ENCODE measurements at places on chromosomes 1 and 21. TPM values are rescaled to one million over a fixed set of nuclear protein-coding genes. Genes with fewer than 3 reads are reported as not detected.
A peak's percentile ranks its signal among the peaks of the same experiment; 100 is the strongest.

Gene S100A1
- total RNA-seq: not detected

DNA sequence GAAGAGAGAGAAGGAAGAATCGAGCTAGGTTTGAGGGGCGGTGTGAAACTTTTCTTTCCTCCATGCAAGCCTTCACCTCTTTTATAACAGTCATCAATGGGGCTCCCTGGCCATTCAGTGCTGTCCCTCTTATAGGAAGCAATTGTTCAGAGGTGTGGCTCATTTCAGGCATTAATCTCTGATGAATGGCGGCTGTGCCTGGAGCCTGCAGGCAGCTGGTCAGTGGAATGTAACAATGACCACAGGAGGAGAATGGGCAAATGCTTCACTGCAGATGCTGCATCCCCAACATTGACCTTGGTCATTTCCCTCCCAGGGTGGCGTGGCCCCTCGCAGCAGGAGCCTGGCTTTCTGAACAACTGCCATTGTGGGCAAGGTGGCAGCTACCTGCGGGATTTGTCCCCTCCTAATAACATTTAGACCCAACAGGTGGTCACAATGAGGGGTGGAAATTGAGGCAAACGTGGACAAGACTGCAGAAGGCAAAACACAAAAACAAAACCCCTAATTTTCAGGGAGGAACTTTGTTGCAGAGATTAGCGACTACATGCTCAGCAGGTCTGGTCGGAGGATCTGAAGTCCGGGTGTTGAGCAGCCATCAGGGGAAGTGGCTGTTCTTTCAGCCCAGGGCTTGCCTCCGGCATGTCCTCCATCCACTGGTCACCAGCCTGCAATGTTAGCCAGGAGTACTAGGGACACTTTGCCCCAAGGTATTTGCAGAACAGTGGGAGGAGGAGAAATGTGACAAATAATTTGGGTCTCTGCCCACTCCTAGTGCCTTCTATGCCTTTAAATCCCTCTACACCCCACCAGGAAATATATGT is 97.3 kb upstream of the PAXBP1 start:
- DNase-seq: no peak

DNA sequence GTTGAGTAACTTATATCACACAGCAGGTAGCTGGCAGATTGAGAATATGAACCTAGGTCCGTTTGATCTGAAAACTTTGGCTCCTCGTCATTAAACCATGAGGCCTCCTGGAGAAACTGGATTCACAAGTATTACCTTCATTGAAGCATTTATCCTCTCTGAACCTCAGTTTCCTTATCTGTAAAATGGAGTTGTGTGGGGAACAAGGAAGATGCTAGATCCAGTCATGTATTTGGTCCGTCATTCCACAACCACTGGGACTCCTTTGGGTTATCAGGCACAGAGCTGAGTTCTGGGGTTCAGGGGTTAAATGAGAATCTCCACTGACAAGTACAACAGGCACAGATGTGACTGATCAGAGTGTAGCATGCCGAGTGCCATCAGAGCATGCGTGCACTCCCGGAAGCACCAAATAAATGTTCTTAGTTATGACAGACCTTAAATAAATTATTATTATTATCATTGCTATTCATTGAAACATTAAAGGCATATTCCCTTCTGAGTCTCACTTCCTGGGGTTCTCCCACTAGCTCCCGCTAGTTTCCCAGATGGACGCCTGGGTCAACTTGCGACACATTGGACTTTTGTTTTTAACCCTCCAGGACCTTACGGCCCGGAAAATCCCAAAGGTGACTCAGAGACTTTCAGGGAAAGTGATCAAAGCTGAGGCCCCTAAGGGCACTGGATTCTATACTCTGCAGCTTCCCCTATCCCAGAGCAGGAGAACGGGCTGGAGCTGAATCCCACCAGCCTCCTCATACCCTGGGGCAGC is 130.6 kb downstream of the PLPP3 start:
- DNase-seq: no peak

Gene HSPA6
- 0.98 TPM for total RNA-seq

DNA sequence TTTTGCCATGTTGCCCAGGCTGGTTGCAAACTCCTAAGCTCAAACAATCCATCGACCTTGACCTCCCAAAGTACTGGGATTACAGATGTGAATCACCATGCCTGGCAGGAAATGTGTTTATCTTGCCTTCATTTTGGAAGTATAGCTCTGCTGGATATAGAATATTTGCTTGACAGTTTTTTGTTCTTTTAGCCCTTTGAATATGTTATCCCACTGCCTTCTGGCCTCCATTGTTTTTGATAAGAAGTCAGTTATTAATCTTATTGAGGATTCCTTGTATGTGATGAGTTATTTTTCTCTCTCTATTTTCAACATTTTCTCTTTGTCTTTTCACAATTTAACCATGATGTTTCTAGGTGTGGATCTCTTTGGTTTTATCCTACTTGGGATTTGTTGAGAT is 112.9 kb upstream of the RAB3GAP2 start:
- DNase-seq: no peak

DNA sequence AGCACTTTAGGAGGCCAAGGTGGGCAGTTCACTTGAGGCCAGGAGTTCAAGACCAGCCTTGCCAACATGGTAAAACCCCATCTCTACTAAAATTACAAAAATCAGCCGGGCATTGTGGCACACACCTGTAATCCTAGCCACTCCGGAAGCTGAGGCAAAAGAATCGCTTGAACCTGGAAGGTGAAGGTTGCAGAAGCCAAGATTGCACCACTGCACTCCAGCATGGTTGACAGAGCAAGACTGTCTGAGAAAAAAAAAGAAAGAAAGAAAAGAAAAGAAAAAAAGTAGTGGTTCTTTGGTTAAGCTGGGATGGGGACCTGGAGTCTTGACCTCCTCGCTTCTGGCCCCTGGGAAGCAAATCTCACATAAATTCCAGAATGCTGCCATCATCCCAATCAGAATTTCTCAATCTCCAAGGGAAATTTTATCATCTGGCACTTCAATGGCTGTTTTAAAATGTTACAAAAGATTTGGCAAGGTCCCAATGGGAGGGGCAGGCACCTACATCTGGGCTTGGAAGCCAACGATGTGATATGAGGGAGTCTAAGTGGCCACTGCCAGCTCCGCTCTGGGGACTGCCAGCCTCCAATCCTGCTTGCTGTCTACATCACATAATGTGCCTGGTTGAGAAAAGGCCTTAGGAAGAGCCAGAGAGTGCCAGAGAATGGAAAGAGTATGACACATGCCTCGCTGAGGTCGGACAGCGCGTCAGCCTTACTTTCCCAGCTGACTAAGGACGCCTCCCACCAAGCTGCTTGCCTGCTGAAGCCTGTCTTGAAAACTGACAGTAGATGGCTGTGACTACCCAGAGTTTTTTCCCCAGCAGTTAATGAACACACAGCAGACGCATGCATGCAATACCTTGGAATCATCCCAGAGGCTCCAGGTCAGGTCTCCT is 42.1 kb upstream of the SRP9 start:
- DNase-seq: peak; percentile 96

Gene WNT9A
- 2.9 TPM for total RNA-seq

Gene C1orf87
- not detected for total RNA-seq

Gene PRAMEF6
- not detected for total RNA-seq

Gene NES
- total RNA-seq: 16.0 TPM

DNA sequence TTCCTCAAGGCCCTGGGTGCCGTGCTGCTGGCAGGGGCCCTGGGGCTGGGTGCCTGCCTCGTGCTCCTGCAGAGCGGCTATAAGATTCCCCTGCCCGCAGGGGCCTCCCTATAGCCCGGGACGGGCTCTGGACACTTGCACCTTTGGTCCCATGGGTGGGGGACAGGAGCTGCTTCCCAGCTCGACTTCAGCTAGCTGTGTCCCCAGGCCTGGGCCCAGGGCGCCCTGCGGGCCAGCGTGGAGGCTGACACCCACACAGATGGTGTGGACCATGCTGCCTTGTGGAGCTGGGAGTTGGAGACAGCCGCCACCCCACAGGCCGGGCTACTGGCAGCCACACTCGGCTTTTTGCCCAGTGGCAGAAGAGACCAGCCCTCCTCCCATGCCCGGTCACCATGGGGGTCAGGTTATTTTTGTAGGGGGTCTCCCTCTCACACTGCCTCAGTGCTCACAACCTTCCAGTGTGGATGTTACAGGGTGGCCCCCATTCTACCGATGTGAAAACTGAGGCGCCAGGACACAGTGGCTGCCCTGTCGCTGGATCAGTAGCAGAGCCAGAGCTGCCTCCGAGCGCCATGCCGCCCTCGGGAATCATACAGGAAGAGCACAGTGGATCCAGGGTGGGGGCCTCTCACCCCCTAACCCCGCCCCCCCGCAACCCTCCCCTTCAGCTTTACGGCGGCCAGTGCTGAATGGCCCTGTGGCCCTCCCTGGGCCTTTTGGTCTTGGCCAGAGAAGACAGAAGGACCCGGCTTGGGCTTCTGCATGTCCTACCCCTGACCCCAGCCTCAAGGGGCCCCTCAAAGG is 57.8 kb downstream of the DISP3 start:
- no peak for DNase-seq

DNA sequence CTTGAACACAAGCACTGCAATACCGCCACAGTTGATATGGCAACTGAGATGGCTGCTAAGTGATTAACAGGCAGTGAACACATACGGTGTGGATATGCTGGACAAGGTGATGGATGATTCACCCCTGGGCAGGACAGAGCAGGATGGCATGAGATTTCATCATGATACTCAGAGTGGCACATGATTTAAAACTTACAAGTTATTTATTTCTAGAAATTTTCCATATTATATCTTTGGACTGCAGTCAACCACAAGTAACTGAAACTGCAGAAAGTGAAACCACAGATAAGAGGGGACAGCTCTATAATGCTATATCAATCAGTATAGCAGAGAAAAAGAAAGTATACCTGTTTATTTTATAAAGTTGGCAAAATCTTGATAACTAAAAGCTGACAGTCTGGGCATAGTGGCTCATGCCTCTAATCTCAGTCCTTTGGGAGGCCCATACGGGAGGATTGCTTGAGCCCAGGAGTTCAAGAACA is 47.9 kb downstream of the PHACTR4 start:
- no peak for DNase-seq

Gene TRIM58
- 4.7 TPM for total RNA-seq

Gene TAL1
- 7.1 TPM for total RNA-seq

Gene PROX1
- total RNA-seq: 4.7 TPM

Gene GREM2
- 1.2 TPM for total RNA-seq

DNA sequence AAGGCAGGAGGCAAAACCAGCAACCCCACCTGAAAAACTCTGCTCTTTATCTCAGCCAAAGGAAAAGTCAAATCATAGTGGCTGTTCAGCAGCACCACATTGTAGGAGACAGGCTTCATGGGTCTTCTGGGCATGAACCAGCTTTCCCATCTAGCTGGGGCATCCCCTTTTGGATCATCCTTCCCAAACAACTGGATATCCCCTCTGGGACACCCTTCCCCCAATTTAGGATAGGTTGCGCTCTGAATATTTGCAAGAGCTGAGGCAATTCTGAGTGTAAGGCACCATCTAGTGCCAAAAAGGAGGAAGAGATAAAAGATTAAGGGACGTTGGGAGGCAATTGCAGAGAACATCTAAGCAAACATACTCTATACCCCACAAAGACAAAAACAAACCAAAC is 295.8 kb downstream of the MATN1 start:
- no peak for DNase-seq

DNA sequence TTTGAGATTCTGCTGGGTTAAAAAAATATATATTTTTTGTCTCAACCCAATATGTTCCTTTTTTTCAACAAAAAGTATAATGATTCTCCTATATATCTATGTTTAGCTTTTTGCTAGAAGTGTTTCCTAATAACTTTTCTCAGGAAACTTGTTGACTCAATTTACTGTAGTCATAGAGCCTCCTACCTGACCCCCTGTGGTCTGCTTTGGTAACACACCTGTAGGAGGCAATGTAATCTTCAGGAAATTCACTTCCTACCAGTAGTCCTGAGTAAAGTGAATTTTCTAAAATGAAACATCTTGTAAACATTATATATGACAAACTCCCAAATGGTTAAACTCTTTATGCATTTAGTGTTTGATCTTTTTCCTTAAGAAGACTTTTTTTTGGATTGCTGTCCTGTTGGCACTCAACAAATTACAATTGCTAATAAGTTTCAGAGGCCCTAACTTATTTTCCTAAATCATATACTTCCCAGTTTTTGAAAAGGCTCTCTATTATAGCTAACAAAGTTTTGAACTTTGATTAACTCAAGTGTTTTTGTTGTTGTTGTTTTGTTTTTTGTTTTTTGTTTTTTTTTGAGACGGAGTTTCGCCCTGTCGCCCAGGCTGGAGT is 118.3 kb downstream of the OLFML2B start:
- DNase-seq: no peak

- no peak for DNase-seq
These were observed 14.9 kb downstream of the SLC1A7 start for GRCh38 chr1:53127546-53127945.

Gene PALMD
- 39.5 TPM for total RNA-seq

DNA sequence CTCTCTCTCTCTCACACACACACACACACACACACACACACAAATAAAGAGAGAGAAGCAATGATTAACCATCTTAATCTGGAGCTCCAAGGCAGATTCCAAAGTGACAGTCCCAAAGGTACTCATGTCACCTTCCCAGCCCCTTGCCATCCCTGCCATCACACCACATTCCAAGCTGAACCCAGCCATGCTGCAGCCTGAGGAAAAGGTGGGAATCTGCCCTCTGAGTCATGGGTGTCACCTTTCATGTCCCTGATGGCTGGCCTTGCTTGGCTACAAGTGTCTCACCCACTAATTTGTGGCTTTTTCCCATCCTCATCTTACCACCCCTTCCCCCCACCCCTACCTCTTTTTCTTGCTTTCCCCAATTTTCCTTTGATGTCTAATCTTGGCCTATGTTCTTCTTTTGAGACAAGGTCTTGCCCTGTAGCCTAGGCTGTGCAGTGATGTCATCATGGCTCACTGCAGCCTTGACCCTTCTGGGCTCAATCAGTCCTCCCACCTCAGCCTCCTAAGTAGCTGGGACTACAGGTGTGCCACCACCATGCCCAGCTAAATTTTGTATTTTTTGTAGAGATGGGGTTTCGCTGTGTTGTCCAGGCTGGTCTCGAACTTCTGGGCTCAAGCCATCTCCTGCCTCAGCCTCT is 3.2 kb downstream of the ANXA9 start:
- no peak for DNase-seq

DNA sequence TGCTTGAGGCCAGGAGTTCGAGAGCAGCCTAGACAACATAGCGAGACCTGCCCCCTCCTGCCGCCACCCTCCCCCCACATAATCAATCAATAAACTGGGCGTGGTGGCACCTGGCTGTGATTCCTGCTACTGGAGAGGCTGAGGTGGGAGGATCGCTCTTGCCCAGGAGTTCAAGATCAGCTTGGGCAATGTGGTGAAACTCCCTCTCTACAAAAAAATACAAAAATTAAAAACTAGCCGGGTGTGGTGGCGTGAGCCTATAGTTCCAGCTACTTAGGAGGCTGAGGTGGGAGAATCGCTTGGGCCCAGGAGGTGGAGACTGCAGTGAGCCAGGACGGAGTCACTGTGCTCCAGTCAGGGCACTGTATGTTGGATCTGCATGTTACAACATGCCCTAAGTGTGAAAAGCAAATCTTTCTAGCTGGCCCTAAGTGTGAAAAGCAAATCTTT is 7.0 kb upstream of the MDM4 start:
- no peak for DNase-seq
